ENCODE measurements at places on chromosomes 16 and 17. TPM values are rescaled to one million over a fixed set of nuclear protein-coding genes. Genes with fewer than 3 reads are reported as not detected.

GRCh38 chr17:57739402-57740234 lies 5.5 kb downstream of the CCDC182 start:
- DNase-seq = no peak

- DNase-seq = no peak
Observed at GRCh38 chr16:20271893-20272292, 55.4 kb downstream of the GP2 start.

GRCh38 chr16:1152123-1152638 lies 725 bp upstream of the CACNA1H start:
- peak; percentile 72 for DNase-seq

- DNase-seq = no peak
Observed at GRCh38 chr16:3541527-3542155, 35.6 kb downstream of the NLRC3 start.

GRCh38 chr17:77128896-77129567 lies 11.7 kb upstream of the SEC14L1 start:
- no peak for DNase-seq

DNA sequence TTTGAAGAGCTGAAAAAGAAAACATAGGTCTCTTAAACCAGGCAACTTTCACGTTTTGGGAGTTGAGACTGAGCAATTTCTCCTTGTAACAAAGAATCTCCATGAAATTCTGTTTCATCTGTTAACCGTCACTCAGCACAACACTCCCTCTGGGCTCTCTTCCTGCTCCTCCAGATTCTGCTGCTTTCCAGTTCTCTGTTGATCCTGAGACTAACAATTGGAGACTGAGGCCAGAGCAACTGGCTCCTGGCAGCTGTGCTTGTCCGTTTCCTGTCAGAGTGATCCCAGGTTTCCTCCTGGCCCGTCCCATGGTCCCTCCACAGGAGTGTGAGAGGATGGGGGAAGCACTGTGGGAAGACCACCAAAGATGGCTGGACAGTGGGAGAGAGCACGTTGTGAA lies 32.5 kb downstream of the IST1 start:
- no peak for DNase-seq

- no peak for DNase-seq
Observed at GRCh38 chr16:59887856-59888255, 1153.7 kb upstream of the GOT2 start.

GRCh38 chr16:51922476-51922875 lies 624.5 kb downstream of the TOX3 start:
- DNase-seq = no peak

DNA sequence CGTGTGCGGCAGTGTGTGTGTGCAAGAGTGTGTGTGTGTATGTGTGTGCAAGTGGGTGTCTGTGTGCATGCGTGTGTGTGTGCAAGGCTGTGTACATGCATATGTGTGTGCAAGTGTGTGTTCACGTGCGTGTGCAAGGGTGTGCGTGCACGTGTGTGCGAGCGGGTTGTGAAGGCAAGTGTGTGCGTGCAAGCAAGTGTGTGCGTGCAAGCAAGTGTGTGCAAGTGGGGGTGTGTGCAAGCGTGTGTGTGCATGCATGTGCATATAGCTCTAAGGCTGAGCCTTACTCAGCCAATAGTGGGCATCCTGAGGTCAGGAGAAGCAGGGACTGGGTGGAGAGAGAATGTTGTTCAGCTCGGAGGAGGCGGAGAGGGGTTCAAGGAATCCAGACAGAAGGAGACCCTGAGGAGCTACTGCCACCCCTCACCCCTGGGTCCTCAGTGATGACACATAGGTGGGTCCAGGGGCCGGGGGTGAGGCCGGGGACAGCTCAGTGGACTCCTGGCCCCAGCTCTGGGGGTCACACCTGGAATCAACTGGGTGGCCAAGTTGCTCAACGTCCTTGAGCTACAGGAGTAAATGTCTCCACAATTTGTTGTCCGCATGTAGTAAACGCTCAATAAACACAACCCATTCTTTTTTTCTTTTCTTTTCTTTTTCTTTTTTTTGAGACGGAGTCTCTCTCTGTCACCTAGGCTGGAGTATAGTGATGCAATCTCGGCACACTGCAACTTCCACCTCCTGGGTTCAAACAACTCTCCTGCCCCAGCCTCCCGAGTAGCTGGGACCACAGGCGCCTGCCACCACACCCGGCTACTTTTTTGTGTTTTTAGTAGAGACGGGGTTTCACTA lies 1.8 kb downstream of the PRR29 start:
- no peak for DNase-seq

- DNase-seq = no peak
Observed at GRCh38 chr17:4490637-4491061, 8.0 kb upstream of the SPNS2 start.

The HOXB7 gene
- 4.1 TPM for total RNA-seq

The KRTAP2-2 gene
- not detected for total RNA-seq

The PRRT2 gene
- not detected for total RNA-seq

The FN3K gene
- total RNA-seq = 30.5 TPM

All from stomach (tissue), 19 donors.